Stimulated activated CD8-positive, alpha-beta memory T cell treated with anti-CD3 and anti-CD28 coated beads, Interleukin-4, amount 100 ng/mL, for 4 hours (primary cell): ENCODE measurements at places on chromosomes 1 and 21.

DNA sequence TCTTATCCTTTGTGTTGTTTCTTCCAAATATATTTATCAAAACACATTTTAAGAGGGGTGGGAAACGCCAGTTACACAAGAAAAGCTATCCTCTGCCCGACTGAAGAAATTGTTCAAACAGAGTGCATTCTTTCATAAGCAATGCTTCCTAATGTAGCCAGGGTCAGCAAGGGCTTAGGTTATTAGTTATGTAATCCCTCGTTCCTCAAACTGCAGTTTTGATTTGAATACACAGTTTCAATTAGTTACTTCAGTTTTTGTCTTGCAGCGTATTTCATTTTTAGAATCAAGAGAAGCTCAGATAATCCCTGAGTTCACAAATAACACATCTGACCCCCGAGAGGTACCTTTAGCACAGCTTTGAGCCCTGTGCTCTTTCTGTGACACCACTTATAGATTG, 141.7 kb upstream of the NRIP1 start:
- no peak for DNase-seq

DNA sequence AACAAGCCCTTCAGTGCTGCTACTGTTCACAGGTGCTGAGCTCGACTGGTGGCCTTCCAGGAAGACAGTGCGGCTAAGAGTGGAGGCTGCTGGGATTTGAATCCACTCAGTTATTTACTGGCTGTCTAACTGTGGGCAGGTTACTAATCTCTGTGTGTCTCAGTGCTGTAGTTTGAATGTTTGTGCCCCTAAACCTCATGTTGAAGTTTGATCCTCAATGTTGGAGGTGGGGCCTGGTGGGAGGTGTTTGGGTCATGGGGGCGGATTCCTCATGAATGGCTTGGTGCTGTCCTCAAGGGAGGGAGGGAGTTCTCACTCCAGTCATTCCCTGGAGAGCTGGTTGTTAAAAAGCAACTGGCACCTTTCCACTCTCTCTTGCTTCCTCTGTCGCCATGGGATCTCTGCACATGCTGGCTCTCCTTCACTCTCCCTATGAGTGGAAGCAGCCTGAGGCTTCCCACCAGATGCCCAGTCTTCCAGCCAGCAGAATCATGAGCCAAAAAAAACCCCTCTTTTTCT, 334.8 kb downstream of the RPS6KC1 start:
- DNase-seq: no peak

DNA sequence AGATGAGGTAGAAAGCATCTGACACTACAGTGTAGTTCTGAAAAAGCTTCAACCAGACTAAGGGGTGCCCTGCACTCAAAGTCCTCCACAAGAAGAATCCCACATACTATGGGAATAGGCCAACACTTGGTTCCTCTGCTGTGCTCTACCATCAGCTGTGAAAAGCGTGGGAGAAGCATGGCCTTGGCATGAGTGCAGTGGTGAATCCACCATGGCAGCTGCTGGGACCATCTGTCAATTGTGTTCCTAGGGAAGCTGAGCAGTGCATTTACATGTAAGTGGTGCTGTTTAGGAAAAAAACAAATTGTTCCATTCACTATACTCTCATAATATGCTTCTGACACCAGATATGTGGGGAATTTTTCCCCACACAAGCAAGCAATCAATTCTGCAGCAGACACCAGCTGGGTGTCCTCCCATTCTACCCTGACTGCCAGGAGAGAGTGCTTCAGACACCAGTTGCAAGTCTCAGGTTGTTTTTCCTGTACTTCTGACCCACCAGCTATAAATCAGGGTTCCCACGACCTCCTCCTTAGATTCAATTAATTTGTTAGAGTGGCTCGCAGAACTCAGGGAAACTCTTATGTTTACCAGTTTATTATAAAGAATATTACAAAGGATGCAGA, 230.8 kb upstream of the CHRM3 start:
- no peak for DNase-seq

DNA sequence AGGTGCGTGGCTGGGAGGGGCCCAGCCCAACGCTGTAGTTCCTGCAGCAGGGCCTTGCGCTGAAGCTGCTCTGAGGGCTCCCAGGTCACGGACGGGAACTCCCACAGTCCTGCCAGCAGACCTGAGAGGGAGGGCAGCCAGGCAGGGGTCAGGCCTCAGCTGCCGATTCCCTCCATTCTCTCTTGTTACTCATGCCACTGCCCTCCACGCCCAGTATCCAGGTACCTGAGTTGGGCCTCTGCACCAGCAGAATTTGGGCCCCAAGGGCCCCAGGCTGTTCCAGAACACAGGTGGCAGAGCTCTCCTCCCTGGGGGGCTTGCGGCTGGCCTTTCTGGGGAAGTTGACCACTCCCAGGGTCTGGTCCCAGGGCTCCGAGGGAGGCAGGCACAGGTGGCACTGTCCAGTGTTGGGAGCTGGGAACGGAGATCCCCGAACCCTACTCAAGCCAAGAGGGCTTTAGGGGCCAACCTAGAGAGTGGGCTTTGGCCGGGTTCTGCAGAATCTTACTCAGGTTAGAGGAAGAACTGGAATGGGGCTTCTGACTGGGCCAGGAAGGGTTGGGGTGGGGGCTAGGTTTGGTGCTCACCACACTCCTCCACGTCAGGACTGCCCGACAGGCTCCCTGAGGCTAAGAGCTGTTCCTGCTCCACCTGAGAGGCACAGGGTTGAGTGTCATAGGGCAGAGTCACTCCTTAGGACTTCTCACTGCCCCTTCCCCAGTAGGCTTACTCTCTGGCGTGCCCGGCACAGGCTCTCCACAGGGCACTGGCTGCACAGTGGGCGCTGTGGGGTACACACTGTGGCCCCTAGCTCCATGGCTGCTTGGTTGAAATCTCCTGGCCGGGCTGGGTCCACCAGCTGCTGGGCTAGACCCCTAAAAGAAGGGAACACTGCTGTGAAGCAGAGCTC, 5.0 kb downstream of the HPDL start:
- DNase-seq: no peak

DNA sequence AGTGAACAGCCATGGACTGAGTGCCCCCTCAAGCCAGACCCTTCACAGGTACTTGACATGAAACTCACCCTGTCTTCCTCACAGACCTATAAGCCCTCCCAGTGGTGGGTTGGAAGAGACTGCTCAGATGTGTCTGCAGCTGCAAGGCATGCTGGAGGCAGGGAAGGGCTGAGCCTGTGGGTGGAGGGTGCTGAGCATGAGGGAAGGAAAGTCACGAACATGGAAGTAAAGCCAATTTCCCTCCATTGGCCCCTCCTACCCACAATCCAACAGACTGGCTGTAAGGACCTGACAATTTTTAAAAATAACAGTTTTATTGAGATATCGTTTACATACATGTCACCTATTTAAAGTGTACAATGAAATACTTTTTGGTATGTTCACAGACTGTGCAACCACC, 44.1 kb downstream of the RCSD1 start:
- no peak for DNase-seq

- DNase-seq: no peak
Measured at GRCh38 chr1:119387858-119388257, 19.3 kb downstream of the HAO2 start.

DNA sequence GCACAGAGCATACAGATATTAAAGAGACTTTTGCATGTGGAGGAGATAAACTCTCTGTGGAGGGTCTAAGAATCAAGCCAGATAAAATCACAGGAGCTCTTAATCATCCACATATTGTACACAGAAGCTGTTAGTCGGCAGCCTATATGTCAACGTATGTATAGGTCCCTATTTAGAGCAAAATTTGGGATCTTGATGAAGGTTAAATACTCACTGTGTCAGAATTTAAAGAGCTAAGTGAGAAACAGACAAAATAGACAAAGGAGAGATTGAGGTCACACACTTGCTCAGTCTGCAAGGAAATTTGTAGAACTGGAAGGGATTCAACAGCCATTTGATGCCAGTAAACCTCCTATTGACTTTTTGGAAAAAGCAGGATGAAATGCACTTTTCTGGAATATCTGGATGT, 4.1 kb upstream of the IRF2BP2 start:
- no peak for DNase-seq

DNA sequence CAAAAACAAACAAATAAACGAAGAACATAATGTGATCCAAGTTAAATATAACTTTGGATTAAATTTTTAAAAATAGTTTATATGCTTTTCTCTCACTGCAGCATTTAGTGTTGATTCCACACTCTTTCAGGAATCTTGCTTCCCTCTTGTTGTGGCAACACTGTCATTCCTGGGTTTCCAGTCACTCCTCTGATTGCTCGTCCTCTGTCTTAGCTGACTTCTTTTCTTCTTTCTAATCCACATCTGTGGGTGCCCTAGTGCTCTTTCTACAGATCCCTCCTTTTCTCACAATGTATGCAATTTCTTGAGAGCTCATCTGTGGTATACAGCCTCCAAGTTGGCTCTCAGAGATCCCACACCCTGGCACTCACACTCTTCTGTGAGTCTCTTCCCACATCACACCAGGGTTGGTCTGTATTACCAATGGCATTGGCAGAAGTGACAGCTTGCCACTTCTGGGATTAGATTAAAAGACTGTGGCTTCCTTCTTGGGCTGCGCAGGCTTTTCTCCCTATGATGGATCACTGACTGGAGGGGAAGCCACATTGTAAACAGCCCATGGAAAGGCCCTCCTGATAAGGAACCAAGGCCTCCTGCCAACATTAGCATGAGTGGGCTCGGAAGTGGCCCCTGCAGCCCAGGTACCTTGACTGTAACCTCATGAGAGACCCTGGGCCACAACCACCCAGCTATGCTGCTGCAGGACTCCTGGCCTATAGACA, 11.5 kb upstream of the MYOC start:
- DNase-seq: no peak

DNA sequence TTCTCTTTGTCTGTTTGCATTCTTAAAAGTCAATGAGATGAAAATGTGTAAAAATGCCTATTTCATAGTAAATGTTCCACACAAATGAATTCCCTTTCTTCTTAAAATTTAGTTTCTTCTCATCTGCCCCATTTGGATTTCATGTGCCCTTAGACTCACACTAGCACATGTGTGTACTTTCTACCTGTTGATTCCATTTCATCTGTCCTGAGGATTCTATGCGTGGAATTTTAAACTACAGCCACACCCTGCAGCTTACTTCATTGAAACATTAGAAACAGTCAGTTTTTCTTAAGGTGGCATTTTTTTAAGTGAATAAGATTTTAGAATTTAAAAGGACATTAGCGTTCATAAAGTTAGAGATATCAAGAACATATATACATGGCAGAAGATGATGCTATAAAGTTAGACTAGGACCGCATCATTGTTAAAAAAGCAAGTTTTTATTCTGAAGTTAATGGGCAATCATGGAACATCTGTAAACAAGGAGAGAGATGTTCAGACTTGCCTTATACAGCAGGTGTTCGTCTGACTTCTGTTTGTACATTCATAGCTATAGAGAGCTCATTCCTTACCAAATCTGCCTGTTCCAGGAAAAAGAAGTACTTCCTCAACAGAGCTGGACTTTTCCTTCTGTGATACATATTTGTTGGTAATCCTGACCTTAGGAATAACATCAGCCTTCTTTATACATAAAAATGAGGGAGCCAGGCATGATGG, 3.9 kb upstream of the TUT4 start:
- no peak for DNase-seq

DNA sequence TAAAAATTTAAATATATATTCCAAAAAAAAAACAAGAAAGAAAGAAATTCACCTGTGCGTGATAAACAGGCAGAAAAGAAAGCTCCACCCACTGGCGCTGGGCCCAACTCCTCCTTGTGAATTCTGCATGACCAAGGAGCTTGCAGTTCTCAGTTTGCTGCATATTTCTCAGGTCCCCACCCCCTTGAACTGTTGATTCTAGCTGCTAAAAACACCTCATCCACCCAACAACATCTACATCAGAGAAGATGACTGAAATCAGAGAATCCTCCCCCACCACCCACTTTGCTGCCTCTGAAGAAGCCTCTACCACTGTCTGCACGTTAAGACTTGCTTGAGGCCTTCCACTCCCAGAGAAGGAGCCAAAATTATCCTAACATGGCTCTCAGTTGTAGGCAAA, 104.8 kb downstream of the RGS2 start:
- no peak for DNase-seq

DNA sequence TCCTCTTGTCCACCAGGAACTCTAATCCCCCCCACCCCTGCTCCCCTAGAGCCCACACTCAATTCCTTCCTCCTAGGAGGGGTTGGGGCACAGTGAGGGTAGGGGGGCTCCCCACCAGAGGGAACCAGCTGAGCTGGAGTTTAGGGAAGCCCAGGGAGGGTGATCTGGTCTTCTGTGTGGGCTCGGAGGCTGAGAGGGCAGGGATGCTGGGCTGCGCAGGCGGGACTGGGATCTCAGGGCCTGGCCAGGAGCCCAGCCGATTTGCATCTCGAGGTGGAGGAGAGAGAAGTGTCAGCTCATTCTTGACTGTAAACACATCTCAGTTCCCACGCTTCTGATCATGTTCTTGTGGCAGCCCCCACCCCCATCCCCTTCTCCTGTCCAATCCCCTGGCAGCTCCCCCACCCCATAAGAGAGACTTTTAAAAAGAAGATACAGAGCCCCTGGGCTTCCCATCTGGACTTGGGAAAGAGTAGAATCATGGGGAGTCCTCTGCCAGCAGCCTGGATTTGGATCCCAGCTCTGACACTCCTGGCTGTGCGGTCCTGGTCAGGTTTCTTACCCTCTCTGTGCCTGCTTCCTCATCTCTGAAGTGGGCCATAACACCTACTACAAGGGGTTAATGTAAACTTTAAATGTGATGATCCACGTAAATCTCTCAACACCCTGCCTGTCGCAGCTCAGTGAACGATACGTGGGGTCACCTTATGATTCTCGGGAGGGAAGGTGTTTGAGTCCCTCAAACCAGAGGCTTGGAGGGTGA, 6.6 kb downstream of the PEAR1 start:
- DNase-seq: no peak

- DNase-seq: no peak
Measured at GRCh38 chr1:205229399-205229871, 1.7 kb downstream of the TMCC2 start.
